ENCODE measurements at places on chromosomes 7 and 10.

- peak; percentile 79 for DNase-seq
Measured at GRCh38 chr10:86376852-86377796, 10.5 kb upstream of the GRID1 start.

DNA sequence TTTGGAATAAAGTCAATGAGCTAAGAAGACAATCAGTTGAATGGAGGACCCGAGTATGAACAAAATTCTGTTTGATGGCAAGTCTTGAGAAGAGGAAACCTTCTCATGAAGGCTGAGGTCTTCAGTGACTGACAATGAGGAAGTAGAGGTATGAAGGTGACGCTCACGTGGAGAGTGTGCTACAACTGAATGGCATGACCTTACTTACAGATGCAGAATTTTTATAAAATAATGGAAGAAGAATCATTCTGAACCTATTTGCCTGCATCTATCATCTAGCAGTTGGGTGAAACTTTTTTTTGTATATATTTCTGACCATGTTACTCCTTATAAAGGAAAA is 19.4 kb upstream of the SP4 start:
- no peak for DNase-seq

- no peak for DNase-seq
Measured at GRCh38 chr7:138460176-138460648, at the start of gene TRIM24. TSS of gene TRIM24 (plus strand) at chr7:138460259. CDS start at chr7:138460549, 290 bp downstream.

DNA sequence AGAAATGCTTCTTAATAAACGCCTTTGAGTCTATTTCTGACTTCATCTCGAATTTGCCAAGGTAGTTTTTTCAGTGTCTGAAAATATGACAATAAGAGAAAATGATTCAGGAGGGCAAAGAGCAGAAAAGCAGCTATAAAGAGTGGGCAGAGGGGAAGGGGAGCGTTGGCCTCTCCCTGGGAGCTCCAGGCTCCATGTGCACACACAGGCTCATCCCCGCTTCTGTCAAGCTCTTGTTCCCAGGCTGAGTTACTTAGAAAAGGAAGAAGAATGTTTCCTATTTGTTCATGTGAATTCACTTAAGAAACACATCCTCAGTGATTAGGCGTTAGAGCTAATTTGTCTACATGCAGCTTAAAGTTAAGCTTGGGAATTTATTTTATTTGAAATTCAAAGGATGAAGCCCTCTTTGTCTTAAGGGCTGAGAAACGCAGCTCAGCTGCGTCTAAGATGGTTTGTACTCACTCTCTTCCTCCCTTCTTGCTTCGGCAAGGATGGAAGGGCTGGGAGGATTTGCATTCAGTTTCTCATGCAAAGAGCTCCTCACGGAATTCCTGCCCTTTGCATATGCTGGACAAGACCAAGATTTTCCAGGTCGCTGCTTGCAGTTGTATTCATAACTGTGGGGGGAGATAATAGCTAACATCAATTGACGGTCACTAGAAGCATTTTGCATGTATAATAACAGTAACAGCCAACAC is 29.0 kb upstream of the ATXN7L1 start:
- no peak for DNase-seq

DNA sequence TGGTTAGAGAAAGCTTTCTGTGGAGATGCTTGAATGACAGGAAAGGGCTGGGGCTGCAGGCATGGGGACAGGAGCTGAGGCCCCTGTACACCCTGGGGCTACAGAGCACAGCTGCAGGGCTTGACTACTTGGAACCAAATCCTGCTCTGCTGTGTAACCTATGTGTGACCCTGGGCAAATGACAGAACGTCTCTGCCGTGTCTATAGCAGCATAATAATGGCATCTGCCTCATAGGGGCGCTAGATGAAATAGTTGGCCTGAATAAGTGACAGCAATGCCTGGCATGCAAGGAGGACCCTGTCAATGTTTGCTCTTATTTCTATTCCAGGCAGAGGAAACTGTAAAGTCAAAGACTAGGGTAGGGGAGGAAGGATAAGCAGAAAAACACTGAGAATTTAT is 254.0 kb downstream of the USP6NL start:
- DNase-seq = no peak

DNA sequence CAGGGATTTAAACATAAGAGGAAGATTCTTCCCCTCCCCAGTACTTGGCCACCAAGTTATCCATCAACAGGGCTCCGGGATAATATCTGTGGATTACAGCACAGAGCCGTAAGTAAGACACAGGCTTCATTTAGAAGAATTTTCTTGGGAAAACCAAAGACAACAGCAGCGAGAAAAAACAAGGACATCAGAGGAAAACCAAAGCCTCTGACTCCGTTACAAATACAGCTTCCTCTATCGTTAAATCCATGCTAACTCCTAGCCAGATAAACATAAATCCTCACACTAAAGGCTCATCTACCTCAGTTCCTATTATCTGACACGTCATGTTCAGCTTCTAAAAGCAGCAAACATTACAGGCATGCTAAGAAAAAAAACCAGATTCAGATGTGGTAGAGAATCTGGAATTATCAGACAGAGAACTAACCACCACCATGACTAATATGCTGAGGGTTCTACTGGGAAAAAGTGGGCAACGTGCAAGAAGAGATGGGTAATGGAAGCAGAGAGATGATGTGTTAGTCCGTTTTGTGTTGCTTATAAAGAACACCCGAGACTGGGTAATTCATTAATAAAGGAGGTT is 48.4 kb downstream of the BRI3 start:
- DNase-seq = no peak

DNA sequence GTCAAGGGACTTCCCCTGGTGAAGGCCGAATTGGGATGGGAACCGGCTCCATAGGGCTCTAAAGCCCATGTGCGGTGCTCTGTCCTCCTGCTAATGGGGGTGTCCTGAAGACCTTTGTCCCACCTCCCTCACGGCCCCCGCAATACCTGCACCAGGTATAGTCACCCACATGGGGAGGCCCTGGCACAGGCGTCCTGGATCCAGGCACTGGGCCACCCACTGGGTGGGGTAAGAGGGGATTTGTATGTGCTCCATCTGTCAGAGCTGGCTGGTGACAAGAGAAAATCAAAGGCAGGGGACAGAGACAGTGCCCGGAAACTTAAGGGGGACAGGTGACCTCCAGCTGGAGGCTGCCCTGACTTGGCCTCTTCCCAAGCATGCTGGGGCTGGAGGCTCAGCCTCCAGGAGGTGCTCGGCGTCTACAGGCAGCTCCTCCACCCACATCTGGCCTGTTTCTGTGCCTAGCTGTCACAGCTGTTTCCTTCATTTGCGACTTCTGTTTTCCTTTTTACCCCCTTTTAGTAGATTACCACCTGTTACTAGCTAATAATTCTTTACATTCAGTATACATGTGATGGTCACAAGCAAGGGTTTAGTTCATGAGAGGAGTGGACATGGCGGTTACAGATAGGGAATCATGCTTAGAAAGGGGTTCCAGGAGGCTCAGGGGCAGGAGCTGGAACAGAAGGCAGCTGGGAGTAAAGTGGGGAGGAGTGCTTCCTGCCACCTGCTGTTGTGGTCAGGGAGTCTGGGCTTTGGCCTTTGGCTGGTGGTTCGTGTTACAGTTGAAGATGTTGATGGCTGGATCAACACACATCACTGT is 2.3 kb upstream of the CUZD1 start:
- no peak for DNase-seq

GRCh38 chr7:157684157-157684908 is 347.5 kb downstream of the DNAJB6 start:
- DNase-seq = no peak

DNA sequence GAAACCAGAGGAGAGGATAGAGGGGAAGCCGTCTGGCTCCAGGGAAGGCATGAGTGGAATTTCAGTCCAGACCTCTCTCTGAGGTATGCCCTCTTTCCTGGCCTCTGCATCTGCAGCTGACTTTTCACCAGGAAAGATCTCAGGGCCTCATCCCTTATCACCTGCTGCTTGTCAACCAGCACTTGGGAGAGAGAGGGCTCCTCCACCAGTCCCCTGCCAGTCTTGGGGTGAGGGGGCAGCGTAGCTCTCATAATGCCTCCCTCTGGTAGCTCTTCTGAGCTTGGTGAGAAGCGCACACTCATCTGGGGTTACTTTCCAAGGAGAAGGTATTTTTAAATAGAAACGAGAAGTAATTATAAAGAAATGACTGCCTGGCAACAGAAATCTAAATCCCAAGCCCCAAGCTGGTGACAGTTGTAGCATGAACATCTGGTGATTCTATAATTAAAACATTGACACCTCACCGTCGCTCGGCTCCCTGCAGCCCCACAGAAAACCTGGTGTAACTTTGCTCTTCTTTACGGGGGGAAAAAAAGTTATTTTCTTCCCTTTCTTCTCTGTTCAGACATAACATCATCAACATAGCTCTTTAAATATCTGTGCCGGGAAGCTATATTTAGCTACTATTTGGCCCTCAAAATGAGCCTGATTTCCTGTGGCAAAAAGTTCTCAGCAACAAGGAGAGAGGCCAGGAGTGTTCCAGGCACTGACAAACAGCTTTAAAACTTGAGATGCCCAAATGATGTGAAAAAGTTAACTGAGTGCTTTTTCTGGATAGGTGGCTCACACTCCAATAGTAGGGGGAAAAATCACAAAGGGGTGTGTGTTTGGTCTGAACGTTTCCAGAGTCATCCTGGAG is 26.9 kb downstream of the HIP1 start:
- no peak for DNase-seq

GRCh38 chr7:76048668-76048988 is 722 bp downstream of the MDH2 start:
- DNase-seq = no peak

All from stimulated activated CD4-positive, alpha-beta T cell treated with anti-CD3 and anti-CD28 coated beads, Interleukin-15, amount 100 ng/mL, for 48 hours (primary cell).